CD4-positive, alpha-beta memory T cell (primary cell): ENCODE measurements at places on chromosomes 3 and 15. TPM values are rescaled to one million over a fixed set of nuclear protein-coding genes. Genes with fewer than 3 reads are reported as not detected.
A peak's percentile ranks its signal among the peaks of the same experiment; 100 is the strongest.

- DNase-seq = peak; percentile 1
These were observed at the start of gene B3GALNT1 for GRCh38 chr3:161104561-161105551. TSS of gene B3GALNT1 (minus strand) at chr3:161105349. CDS start at chr3:161086754, 18,595 bp downstream.

DNA sequence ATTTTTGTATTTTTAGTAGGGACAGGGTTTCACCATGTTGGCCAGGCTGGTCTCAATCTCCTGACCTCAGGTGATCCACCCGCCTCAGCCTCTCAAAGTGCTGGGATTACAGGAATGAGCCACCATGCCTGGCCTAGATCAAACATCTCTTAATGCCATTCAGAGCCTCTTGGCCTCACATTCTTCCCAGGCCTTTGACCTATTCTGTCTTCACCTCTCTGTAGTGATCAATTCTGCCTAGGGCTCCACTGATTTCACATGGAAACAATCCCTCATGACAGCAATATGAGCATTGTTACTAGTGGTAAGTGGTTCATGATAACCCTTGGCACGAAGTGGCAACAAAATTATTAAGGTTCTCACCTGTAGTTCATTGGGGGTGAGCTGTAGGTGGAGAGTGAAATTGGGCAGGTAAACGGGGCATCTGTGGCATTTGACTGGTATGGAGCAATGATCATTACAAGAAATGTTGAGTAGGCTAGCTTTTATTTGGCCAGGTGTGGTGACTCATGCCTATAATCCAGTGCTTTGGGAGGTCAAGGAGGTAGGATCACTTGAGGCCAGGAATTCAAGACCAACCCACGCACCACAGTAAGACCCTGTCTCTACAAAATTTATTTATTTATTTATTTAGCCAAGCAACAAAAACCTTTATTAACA, 4.8 kb upstream of the ARPIN start:
- DNase-seq = no peak

DNA sequence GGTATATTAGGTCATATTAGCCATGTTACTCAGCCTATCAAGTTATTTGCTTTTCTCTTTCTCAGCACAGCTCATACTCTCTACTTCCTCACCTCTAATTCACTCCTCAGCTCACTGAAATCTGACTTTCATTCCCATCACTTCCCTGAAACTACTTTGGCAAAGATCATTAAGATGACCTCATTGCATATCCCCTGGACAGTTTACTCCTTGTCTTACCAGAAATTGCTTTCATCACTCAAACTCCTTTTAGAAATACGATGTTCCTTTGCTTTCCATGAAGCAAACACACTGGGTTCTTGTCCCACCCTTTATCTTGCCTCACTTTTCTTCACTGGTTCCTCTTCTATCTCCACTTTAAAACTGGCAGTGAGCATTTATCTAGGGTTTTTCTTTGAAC, 354.4 kb downstream of the TUSC7 start:
- DNase-seq = no peak

- DNase-seq = no peak
These were observed 680.8 kb downstream of the GBE1 start for GRCh38 chr3:81080608-81081007.

- no peak for DNase-seq
These were observed 20.5 kb upstream of the ABHD2 start for GRCh38 chr15:89067751-89068150.

- no peak for DNase-seq
These were observed 27.5 kb downstream of the NXPE3 start for GRCh38 chr3:101806491-101806890.

The CLSTN2 gene
- polyA plus RNA-seq = not detected

The SPRED1 gene
- polyA plus RNA-seq = not detected

GRCh38 chr3:51794206-51794605, 15.2 kb upstream of the IQCF6 start:
- no peak for DNase-seq

GRCh38 chr3:19147905-19148767, at the start of gene KCNH8:
TSS of gene KCNH8 (plus strand) at chr3:19148510. CDS start at chr3:19148720, 210 bp downstream.
- DNase-seq = no peak

DNA sequence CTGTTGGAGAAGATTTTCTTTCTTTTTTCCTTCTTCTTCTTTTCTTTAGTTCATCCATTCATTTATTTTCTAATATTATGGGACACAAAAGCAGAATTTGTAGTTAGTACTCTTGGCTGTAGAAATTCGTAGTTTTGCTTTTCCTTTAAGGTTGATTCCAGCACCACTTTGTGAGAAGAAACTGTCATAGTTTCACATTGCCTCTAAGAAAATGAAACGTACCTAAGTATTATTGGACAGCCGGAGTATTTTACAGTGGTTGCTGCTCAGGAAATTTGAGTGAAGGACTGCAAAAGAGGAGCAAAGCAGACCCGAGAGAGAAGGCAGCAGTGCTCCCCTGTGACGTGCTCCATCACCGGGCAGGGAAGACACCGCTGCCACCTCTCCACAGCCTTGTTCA, 48.1 kb downstream of the PLCL2 start:
- no peak for DNase-seq

DNA sequence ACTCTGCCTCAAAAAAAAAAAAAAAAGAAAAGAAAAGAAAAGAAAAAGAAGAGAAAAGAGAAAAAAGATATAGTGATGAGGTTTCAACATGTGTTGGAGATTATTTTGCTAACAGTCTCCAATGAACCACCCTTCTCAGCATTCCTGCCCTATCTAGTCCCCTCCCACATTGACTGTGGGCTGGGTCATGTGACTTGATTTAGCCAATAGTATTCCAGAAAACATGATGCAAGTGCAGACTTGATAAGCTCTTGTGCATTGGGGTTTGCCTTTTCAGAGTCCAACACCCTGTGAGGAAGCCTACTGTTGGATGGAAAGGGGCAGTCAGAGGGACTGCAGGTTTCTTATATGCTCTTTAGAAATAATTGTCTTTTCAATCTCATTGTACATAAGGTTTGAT, 37.8 kb upstream of the MED12L start:
- DNase-seq = no peak

DNA sequence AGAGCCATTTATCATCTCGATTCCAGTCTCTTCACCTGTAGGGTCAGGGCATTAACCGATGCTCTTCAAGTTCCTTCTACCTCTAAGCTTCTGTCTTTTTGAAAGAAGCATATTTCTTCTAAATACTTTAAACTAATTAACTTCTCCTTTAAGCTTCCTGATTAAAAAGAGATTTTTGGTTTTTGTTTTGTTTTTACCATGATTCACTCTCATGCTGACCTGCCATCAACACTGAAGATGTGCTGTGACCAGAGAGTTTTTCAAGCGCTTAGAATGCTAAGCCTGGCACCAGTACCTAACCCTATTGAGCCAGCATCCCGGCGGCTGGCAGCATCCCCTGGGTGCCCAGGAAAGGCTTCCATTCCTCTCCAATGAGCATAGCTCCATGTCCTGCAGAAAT, 89.3 kb downstream of the FOXP1 start:
- DNase-seq = no peak

The TLR9 gene
- not detected for polyA plus RNA-seq

The LRRC2 gene
- 0.09 TPM for polyA plus RNA-seq

The ZBTB20 gene
- 21.9 TPM for polyA plus RNA-seq

The MGA gene
- polyA plus RNA-seq = 20.7 TPM

GRCh38 chr3:65144791-65145351, 457.1 kb upstream of the ADAMTS9 start:
- DNase-seq = no peak

The DISP2 gene
- not detected for polyA plus RNA-seq

GRCh38 chr3:195537995-195538394, 5.1 kb downstream of the PPP1R2 start:
- DNase-seq = peak; percentile 55

The MRPL47 gene
- polyA plus RNA-seq = 61.8 TPM

The SERINC4 gene
- polyA plus RNA-seq = 0.70 TPM

GRCh38 chr3:18111796-18112232, 313.3 kb downstream of the SATB1 start:
- no peak for DNase-seq

DNA sequence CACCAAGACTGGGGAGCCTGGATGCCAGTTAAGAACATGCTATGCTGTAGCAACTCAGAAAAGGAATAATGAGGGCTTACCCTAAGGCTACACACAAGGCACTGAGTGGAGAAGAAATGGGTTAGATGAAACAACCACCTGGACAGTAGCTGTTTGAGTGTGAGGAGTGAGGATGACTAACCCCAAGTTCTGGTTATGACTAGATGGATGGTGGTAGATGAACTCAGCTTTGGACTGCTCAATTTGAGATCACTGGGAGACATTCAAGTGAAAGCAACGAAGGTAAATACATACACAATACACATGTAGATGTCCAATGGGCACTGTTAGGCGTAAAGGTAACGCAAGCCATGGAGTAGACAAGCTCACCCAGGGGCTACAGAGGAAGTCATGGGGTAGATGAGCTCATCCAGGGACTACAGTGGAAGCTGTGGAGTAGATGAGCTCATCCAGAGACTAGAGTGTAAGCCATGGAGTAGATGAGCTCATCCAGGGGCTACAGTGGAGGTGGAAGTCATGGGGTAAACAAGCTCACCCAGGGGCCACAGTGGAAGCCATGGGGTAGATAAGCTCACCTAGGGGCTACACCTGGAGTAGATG, 98.3 kb downstream of the ANO10 start:
- no peak for DNase-seq
